T-cell (primary cell): ENCODE measurements at places on chromosomes 7 and 10.

DNA sequence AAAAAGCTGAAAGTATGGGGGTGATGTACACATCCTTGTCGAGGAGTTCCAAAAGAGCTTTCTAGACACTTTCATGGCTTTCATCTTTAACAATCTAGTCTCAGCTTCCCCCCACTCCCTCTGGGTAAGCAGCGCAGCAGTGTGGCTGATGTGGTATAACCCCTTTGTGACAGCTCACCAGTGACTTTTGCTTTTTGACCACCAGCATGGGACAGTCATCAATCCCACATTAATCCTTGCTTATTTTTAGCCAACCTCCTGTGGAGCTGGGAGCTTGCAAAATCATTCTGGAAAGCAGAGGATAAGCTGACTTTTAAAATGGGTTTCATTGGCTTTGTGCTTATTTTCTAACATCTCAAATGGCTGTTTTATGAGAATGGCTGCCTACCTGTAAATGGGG, 272.7 kb downstream of the HDAC9 start:
- no peak for DNase-seq

- DNase-seq, result no peak
These were observed 29.3 kb upstream of the CCL24 start for GRCh38 chr7:75842836-75843446.

DNA sequence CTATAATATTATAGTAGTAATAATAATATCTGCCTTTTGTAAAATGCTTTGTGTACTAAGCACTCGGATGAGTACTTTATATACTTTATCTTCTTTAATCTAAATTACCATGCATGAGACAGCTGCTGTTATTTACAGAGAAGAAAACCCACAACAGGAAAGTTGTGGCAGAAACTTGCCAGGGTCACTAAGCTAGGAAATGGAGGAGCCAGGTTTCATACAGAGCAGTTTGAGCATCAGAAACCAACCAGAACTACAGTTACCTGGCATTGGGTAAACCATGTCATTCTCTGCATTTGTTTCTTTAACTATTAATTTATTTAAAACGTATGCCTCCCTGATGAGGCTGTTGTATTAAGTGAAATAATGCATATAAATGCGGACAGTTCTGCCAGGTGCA, 129.9 kb downstream of the CSTF2T start:
- no peak for DNase-seq

DNA sequence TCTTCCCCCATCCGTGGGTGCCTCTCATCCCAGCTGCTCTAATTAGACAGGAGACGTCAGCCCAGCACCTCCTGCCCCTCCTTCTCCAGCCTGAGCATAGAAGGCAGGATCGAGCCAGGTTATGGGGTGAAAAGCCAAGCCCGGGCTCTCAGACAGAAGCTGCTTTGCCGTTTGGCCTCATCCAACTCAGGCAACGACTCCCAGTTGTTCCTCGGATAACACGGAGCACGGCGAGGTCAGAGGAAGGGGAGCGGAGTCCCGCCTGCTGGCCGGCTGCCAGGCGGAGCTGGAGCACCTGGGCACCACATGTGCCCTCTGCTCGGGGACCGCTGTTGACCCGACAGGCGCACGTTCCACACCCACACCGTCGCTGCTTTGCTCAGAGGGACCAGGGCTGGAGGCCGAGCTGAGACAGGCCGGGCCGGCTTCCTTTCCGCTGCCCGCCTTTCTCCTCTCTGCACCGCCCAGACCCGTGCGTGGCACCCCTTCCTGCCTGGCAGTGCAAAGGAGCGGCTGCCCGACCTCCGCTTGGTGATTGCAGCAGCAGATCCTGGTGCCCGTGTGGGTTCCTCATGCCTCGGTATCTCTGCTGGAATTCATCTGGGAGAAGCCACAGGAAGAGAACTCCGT, 21.6 kb upstream of the UNCX start:
- no peak for DNase-seq

DNA sequence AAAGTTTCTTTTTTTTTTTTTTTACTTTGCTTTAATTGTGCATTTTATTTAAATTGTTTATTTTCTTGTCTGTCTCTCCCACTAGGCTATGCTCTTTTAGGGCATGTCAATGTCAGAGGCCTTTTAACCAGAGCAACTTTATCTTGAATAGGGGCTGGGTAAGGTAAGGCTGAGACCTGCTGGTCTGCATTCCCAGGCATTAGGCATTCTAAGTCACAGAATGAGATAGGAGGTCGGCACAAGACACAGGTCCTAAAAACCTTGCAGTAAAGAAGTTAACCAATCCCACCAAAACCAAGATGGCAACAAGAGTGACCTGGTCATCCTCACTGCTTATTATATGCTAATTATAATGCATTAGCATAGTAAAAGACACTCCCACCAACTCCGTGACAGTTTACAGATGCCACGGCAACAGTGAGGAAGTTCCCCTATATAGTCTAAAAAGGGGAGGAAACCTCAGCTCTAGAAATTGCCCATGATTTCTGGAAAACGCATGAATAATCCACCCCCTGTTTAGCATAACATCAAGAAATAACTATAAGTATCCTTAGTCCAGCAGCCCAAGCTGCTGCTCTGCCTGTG, 47.0 kb upstream of the FRMD4A start:
- no peak for DNase-seq

DNA sequence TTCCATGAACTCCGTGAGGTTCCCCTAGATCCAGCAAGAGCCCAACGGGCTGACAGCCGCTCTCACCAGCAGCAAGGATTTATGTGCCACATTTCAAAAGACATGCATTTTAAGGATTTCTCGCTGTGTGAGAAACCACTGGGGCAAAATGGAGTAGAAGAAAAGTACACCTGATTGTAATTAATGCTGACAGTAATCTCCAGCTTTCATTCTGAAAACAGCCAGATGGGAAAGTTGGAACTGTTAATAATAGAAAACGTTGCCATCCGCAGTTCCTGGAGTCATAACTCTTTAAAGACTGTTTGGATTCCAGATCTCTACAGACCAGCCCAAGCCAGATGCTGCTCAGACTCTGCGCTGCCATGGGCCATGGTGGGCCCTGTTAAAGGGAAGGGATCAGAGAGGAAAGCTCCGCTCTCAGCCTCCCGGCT, 216.9 kb upstream of the GLI3 start:
- no peak for DNase-seq

GRCh38 chr10:15652757-15653156, 67.0 kb downstream of the ITGA8 start:
- DNase-seq, result no peak

GRCh38 chr7:99639267-99639666, 22.5 kb downstream of the ZSCAN25 start:
- no peak for DNase-seq

DNA sequence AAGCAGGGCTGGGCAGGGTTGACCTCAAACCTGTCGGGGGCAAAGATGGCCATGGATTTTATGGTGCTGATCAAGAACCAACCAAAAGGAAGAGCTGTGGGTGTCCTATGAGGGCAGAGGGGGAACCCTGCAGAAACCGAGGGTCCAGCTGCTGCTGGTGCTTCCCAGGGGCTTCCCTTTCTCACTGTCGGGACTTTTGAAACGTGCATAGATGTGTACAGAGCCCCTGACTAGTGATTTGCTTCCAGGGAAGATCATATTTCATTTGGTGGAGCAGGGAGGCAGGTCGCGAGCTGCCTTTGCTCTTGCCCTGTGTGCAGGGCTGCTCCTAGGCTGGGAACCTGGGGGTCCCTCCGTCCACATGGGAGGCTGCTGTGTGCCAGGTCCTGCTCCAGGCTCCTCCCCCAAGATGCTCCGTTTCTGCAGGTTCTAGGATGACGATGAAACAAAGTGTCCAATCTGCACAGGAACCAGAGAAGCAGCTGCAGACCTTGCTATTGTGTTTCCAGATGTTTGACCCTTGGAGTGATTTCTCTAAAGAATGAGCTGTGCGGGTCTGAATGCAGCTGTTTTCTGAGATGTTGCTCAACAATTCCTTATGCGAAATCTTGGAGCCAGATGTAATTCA, 9.4 kb upstream of the INPP5A start:
- no peak for DNase-seq
